ENCODE measurements at places on chromosomes 1 and 21.

GRCh38 chr1:25794325-25794724 is 5.7 kb upstream of the SELENON start:
- DNase-seq = no peak

DNA sequence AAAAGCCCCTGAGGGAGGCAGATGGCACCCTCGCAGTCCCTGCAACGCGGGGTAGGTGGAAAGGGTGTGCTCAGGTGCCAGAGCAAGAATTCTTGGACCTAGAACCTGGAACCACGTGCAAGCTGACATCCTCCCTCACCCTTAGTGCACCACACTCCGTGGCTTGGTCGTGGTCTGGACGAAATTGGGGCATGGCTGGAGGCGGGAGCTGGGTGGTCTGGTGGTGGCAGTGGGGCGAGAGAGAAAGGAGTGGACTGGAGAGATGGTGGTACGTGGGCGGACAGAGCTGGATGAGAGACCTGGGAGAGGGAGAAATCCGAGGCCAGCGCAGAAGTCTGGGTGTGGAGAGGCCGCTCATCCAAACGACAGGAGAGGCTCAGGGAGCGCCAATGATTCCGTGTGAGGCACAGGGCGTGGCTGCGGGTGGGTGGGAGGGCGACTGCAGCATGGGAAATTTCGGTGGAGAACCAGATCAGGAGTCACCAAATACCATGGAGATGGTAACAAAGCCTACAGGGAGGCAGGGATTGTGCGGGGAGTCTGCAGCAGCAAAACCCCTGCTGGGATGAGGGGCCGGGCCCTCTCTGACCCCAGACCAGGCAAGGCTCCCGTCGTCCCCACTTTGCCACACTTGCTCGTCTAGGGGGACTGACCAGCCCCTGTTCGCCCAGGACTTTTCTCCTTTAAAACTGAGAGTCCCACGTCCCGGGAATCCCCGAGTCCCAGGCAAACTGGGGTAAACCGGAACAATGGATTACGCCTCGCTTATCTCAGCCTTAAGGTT is 31.9 kb downstream of the CDCP2 start:
- no peak for DNase-seq

DNA sequence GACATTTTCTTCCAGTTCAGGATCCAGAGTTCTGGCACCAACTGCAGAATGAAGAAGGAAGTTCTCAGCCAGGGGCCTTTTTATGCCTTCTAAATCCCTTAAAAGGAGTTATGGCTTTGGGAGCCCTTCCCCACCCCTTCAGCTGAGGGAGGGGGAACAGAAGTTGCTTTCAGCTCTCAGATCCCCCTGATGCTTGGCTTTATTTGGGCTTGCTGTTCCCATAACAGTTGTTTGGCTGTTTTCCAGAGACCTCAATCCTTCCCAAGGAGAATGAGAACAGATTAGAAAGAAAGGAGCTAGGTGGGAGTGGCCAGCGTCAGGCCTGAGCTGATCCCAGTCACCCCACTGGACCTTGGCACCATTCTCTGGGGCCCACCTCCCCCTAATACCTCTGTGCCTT is at the start of gene RPE65:
Gene RPE65, minus strand, starts transcription at position 54 of the 400 bp plus-strand sequence. Its CDS starts 49 bp downstream, at position 5.
- no peak for DNase-seq

DNA sequence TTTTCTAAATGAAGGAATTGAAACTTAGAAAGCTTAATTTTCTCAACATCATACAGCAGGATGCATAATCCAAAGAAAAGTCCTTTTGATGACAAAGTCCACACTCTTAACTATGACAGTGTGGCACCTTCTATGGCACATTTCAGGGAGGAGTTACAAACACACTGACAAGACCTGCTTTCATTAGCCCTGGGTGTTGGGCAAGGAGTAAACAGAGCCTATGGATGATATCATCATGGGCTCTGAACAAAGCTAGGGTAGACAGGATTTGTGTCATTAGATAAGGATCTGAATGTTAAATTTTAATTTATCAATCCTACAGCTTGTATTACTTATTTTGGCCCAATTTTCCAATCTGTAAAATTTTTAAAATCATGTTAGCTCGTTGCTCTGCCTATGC is 62.6 kb upstream of the DENND1B start:
- DNase-seq = no peak

GRCh38 chr1:8807004-8807403 is 10.4 kb downstream of the RERE start:
- no peak for DNase-seq

- DNase-seq = no peak
These were observed 2.9 kb upstream of the OLIG1 start for GRCh38 chr21:33067043-33067442.

DNA sequence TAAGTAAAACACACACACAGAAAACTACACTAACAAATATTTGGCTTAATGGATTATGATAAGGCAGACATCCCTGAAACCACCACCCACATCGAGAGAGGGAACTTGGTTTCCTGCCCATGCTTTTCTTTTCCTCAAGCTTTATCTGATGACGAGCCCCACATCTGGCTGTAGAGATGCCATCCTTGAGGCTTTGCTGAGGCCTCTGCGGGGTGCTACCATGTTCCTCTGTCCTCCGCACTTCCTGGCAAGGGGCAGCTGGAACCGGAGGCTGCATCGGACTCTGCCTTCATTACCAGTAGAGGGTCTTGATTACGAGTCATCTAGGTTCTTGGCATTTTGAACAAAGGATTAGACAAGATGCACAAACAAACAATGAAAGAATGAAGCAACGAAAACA is 21.7 kb upstream of the C1orf174 start:
- no peak for DNase-seq

DNA sequence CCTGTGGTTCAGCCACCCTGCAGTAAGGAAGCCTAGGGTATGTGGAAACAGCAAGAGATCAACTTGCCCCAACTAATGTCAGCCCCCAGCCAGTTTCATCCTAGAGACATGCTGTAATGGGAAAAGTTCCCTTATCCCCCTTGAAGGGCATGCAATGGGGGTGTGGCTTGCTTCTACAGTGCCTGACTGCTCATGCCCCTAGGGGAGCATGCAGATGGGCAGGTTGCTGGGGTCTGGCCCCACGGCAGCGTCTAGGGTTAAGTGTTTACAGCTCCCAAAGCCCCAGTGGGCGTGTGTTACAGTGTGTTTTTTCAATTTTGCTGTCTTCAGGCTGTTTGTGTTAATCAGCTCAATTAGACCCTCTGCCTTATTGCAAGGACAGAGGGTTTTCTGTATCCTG is 1105.9 kb downstream of the AMY1C start:
- no peak for DNase-seq

DNA sequence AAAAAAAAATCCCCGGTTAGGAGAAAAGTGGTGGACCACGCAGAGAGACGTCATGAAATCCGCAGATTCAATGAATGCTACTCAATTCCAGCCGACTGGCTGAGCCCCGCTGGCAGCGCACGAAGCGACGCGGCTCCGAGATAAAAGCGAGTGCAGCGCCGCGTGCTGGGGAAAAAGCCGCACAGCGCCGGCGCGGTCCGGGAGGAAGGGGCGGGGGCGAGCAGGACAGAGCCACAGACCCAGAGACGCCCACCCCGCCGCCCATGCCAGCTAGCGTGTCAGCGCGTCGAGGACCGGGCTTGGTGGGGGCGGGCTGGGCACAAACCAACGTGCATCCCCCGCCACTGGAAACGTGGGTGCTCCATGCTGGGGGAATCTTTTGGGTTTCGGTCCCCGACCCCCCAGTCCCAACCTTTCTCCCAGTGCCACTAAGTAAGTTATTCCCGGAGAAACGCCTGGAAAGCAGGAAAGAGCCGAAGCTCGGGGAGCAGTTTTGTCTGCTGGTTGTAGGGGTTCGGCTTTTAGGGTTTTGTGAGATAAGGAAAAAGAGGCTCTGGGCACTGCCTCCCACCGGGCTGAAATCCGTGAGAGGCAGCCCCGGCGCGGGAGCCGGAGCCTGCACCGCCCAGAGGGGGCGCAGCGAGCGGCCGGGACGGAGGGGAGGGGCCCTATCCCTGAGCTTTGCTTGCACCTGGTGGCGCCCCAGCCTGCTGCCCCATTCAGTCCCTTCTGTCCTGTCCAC is at the start of gene KCNJ6:
Gene KCNJ6, minus strand, starts transcription at position 148 of the 742 bp plus-strand sequence. CDS start 75,775 bp downstream, outside the sequence.
- no peak for DNase-seq

- no peak for DNase-seq
These were observed 86.5 kb downstream of the VPS13D start for GRCh38 chr1:12316331-12316730.

DNA sequence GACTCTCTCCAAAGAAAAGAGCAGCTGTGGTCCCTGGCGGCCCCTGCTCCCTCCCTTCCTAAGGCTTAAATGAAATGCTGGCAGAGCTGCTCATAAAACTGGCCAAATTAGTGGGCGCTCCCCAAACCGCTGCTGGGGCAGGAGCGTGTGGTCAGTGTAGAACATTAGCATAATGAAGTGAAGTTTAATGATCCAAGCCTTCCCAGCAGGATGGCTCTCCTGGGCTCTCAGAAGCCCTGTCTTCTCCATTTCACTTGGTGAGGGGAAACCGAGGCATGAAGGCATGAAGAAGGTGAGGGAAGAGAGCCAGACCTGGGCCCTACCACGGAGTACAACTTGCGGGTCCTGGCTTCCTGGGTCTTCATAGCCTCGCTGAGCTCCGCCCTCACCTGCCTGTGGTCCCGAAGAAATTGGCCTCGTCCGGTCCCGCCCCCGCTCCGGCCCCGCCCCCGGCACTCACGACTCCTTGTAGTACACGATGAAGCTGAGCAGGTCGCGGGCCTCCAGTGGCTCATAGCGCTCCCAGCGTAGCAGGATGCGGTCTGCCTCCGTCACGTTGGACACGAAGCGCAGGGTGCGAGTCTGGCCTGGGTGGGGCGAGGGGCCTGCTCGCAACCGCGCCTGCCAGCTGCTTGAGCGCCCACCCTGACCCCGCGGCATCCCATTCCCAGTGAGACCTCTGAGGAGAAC is 10.3 kb downstream of the INSRR start:
- peak; percentile 22 for DNase-seq

DNA sequence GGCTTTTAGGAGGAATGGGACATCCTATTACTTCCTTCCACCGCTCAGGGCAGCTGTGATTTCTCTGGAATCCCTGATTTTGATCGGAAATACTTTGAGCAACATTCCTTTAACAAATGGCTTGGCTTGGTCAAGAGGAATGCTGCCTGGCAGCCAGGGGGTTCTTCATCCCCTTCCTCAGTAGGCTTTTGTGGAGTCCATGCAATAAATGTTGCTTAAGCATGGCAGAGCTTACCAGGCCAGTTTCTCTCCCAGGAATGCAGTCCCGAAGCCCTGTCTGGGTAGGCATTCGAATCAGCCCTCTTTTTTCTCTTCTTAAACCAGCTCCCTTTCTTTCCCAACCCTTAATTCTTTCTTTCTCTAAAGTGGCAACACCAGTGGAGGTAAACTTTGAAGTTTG is 177.1 kb upstream of the KIAA0040 start:
- no peak for DNase-seq

DNA sequence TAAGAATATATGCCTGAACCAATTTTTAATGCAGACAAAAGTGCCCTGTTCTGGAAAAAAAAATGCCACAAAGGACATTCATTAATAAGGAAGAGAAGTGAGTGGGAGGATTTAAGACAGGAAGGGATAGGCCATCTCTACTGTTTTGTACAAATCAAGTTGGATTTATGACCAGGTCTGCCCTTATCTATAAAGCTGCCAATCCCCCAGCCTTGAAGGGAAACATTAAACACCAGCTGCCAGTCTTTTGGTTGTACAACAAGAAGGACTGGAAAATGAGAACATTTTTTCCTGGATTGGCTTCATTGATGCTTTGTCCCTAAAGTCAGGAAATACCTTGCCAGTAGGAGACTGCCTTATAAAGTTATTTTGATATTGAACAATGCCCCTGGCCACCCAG is 444.0 kb downstream of the NPHP4 start:
- DNase-seq = no peak

DNA sequence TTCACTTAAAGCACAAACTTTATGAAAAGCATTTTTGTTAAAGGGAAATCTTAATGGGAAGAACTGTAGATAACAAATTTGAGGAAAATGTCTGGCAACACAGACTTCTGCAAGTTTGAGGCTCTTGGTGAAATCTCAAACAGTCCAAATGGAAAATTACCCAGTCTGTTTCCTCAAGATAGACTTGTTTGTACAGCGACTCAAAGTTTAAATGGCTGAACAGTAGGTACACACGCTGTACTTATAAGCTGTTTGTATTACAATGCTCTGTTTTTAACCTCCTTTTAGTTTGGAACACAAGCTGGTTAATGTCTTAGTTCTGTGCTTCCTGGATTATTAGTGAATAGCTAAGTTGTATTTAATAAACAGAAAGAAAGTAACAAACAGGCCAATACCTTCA is 217.1 kb downstream of the NFIA start:
- DNase-seq = no peak

- DNase-seq = no peak
These were observed 284.1 kb downstream of the BRINP3 start for GRCh38 chr1:190193508-190194115.

GRCh38 chr21:34796518-34797200 is 127.9 kb downstream of the CLIC6 start:
- no peak for DNase-seq

GRCh38 chr1:233496993-233497392 is 116.9 kb upstream of the KCNK1 start:
- DNase-seq = no peak

DNA sequence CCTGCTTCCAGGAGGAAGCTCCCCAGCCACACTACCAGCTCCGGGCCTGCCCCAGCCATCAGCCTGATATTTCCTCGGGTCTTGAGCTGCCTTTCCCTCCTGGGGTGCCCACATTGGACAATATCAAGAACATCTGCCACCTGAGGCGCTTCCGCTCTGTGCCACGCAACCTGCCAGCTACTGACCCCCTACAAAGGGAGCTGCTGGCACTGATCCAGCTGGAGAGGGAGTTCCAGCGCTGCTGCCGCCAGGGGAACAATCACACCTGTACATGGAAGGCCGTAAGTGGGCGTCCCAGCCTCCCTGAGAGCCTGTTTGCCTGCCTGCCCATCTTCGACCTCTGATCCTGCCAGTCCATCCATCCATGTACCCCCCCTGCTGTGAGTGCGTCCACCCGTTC is 3.6 kb downstream of the ECM1 start:
- no peak for DNase-seq

DNA sequence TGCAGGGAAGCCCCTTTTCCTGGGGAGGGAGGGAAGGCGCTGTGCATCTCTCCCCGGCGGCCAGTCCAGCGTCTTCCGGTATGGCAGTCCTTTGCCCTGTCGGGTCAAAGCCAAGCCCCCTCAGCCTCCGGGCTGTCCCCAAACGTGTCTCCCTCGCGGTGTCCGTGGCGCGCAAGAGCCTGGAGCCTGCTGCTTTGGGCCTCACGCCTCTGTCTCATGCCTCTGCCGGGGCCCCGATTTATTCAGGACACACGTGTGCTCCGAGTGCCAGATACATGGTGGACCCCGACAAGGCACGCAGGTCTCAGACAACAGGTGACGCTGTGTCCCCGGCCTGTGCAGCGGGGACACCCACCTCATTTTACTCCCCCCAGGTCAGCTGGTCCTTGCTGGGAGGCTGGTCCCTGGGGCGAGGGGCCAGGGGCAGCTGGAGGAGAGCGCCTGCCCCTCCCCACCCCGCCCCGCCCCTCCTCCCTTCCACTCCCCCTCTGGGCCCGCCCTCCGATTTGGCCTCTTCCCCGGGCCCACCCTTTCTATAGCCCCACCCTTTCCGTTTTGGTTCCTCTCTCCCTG is 176.7 kb downstream of the CAMTA1 start:
- no peak for DNase-seq

DNA sequence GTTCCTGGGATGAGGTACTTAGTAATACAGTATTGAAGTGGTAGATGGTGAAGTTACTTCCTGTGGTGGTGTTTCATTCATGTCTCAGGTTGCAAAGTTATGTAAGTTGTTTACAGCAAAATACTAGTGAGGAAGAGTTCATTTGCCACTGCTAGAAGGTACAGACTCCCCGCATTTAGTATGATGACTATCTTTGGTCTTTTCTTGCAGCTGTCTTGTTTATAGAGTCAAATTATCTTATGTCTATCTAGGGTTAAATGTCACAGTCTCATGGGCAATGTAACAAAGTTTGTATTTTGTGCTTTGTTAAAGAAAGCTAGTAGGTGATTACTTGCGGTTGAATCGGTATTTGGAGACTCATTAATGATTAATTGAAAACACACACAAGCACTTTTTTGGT is 50.2 kb downstream of the LRRC8D start:
- DNase-seq = no peak
